Cerebellar nuclear complex (tissue), 1 donor: ENCODE measurements at places on chromosomes 2 and 18.

DNA sequence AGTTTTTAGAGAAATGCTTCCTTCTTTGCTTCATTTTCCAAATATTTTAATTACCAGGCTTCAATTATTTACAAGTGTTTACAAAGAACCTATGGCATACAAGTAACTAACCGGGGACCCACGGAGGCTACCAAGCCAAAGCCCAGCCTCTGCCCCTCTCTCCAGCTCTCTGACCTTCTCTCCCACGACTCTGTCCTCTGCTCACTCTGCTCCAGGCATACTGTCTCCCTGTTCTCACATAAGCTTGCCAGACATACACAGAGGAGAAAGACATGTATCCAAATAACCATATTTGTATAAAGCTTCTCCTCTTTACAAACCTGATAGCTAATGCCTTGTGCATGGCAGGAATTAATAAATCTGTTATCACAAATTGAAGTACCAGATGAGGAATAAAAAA is 141.3 kb downstream of the ZNF521 start:
- DNase-seq: no peak

DNA sequence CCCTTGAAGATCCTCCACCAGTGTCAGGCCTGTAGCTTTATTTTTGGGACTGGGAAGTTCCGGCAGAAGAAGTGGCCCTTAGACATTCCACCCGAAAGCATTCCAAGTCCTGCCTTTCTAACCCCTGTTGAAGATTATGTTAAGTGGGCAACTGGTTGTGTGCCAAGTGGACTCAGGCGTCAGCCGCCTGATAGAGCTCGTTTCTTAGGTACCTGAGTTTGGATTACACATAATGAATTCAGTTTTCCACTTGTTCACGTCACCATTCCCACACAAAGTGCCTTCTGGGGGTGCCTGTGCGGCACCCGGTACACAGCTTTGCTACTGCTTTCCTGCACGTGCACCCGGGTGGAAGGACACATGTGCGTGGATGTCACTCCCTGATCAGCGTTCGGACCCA is 156.5 kb downstream of the PTGR3 start:
- no peak for DNase-seq

- no peak for DNase-seq
These were observed 209.3 kb upstream of the SALL3 start for GRCh38 chr18:78770139-78770822.

- no peak for DNase-seq
These were observed 283.1 kb downstream of the SP3 start for GRCh38 chr2:173681881-173682650.

GRCh38 chr2:109318150-109318948 is 189.3 kb downstream of the SH3RF3 start:
- DNase-seq: no peak

DNA sequence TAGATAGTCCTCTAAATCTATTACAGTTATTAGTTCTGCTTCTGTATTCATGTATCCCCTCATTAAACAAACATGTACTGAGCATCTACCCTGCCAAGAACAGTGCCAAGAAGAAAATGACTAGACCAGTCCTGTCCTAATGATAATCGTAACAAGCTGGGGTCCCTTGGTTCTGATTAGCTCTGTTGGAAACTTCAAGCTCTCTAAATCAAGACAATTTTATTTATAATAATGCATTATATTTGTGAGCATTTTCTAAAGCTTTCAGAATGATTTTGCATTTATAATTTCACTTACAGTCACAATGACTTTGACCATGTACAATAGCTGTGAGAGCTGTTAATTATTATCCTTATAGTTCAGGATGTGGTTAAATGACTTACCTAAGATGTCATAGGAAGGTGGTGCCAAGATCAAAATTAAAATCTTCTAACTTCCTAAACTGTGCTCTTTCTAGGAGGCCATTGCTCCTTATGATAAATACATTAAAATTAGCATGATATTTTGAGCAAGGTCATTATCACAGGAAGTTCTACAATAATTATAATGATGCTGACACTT is 336.5 kb upstream of the SLC39A10 start:
- no peak for DNase-seq

GRCh38 chr2:216056739-216057138 is 24.9 kb downstream of the PECR start:
- DNase-seq: no peak

GRCh38 chr2:15510131-15510530 is 51.0 kb downstream of the NBAS start:
- DNase-seq: no peak

DNA sequence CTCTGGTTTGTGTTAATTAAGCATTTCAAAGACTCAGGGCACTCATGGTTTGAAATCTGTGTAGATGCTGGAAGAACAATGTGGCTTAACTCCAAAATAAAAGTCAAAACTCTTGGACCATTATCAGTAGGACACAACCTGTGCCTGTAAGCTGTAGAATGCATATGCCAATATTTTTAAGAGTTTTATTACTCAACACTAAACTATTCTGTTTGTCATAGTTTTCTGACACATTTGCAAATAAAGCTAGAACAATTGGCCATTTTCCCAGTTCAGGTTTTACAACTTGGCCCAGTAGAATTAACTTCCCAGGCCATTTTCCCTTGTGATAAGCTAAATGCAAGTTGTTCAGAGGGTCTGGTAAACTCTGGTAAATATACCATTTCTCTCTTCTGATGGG is 713.1 kb downstream of the CBLN2 start:
- no peak for DNase-seq

DNA sequence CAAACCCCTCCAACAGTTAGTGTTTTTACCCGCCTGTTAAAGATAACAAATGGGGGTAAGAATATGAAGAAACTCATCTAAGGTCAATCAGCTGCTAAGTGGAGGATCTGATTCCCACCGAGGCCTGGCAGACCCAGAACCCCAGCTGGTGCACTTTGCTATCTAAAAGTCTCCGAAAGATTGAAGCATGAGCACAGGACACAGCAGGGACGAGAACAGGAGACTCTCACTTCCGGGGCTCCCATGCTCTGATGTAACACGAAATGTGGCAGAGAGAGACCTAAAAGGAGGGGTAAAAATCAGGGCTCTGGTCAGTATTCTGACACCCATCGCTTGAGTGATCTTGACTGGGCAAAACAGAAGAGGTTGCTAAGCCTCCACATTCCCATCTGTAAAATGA is 119.7 kb downstream of the PDCL3 start:
- no peak for DNase-seq

GRCh38 chr2:172969166-172969565 is 106.5 kb upstream of the MAP3K20 start:
- no peak for DNase-seq

DNA sequence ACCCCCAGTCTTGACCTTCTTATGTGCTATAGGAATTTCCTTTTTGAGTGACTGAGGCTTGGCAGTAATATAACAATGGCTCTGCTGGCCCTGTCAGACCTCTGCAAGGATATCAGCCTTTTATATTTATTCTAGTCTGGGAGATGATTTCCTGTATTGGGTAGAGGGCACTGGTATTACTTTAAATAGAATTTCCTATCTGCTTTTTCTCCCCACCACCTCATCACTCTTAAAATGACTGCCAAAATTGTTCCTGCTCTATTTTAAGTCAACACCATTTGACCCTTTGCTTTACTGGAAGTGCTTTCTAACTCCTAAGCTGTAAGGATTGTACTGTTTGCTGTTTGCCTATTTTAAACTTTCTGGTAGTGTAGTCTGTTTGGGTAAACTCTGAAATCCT is 658.4 kb upstream of the FSHR start:
- DNase-seq: no peak

DNA sequence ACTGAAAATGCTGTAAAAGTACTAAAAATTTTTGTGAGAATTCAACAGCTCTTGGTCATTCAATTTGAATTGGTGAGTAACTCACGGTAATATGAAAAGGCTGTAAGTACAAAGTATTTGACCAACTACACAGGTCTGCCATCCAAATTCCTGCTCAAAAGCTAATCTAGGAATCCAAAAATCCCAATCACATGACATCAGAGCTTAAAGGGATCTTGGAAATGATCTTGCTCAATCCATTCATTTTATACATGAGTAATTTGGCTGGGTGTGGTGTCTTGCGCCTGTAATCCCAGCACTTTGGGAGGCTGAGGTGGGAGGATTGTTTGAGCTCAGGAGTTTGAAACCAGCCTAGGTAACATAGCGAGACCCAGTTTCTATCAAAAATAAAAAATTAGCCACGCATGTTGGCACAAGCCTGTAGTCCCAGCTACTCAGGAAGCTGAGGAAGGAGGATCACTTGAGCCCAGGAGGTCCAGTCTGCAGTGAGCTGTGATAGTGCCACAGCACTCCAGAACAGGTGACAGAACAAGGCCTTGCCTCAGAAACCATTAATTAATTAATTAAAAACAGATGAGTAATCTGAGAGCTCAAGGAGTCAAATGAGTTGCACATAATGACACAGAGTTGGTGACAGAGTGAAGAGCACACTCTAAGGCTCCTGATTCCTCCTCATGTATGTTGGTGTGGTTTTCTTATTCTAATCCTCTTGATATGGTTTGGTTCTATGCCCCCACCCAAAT is 19.8 kb downstream of the SPIRE1 start:
- no peak for DNase-seq

- DNase-seq: no peak
These were observed 5.7 kb upstream of the KLHL29 start for GRCh38 chr2:23379220-23379695.

- DNase-seq: no peak
These were observed 167.1 kb upstream of the FAM98A start for GRCh38 chr2:33766175-33766574.

DNA sequence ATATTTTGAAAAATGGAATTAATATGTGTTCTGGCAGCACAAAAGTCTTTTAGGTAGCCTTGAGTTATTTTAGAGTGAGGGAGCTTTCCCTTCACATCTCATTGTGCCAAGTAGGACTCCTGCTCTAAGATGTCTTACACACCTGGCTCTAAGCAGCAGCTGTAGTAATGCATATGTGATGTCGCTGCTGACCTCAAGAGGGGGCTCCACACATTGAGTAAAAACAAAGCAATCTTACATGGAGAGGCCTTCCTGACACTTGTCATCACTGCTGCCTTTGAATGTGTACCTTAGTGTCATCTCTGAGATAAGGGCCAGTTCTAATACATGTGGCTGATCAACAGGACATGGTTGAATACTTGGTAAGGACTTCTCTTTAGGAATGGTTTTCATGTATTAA is 75.8 kb downstream of the ACTR3 start:
- no peak for DNase-seq

DNA sequence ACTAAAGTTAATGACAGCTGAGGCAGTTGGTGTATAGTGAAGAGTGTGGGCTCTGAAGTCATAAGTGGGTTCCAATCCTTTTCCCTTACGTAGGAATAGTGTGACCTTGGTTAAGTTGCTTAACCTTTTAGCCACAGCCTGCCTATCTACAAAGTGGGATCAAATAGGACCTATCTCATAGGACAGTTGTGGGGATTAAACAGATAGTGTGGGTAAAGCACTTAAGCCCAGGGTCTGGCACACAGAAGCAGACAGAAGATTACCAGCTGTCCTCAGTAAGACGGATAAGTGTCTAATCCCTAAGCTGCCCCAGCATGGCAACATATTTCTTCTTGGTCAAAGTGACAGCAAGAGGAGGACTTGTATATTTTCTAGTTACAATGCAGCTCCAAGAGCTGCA is 28.2 kb downstream of the UBE2F start:
- no peak for DNase-seq

DNA sequence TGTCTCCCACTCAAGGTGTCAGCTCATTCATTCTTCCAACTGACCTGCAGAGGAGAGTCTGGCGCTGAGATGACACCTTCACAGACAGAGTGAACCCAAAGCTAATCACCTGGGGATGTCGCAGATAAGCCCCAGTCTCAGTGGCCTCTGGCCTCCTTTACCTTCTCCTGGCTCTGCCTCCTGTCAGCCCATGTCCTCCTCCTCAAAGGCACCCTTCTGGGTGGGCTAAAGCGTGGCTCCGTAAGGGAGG is 194.1 kb downstream of the MIB1 start:
- no peak for DNase-seq

- DNase-seq: no peak
These were observed 498.7 kb upstream of the RAB6C start for GRCh38 chr2:129480790-129481189.

DNA sequence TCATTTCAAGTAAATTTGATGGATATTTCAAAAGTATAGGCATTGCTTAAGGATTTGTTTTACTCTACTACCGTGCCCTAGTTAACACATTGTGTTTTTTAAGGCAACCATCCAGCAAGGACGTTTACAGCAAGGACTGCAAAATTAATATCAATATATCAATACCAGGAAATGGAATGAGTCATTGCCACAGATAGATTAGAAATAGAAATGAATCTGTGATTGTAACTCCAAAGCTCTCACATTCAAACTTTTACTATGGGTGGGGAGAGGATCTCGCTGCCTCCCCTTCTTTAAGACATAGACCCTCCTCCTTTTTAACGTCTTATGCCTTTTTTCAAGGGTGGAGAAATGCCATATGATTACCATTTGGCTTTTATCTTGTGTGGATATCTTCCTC is 3.8 kb downstream of the CD28 start:
- DNase-seq: no peak

DNA sequence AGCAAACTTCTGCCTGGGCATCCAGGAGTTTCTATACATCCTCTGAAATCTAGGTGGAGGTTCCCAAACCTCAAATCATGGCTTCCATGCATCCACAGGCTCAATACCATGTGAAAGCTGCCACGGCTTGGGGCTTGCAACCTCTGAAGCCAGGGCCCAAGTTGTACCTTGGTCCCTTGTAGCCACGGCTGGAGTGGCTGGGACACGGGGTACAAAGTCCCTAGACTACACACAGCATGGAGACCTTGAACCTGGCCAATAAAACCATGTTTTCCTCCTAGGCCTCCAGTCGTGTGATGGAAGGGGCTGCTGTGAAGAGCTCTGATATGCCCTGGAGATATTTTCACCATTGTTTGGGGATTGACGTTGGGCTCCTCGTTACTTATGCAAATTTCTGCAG is 43.4 kb upstream of the GALNT13 start:
- no peak for DNase-seq

GRCh38 chr18:72180689-72181088 is 363.5 kb downstream of the CBLN2 start:
- no peak for DNase-seq

DNA sequence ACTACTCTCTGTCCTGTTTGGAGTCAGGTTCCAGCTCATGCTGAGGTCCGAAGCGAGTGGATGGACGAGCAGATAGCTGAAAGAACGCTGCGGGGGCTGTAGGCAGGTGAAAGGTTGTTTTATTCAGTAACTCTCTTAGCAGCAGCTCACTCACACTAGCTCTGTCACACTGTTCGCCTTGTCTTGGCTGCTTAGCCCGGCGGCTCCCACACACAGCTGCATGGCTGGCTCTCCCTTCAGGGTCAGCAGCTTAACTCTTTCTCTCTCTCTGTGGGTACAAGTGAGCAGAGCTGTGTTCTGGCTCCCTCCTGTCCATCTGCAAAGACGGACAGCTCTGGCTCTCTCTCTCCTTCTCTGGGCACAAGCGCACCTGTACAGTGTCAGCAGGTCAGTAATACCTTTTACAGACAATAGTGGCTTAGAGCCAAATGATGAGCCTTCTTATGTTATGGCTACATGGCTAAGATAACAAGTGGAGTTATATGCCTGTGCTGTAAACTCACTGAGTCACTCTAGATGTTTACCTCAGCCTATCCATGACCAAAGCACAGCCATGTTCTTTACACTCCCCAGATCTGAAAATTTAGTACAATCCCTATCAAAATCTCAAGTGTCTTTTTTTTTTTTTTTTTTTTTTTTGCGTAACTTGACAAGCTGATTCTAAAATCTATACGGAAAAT is 149.3 kb downstream of the GALNT1 start:
- no peak for DNase-seq

GRCh38 chr2:20516646-20517341 is 69.9 kb downstream of the RHOB start:
- no peak for DNase-seq
